NCI-H2171 (cell line): ENCODE measurements at places on chromosomes 3 and 15.
A peak's percentile ranks its signal among the peaks of the same experiment; 100 is the strongest.

- no peak for DNase-seq
Observed at GRCh38 chr15:81491414-81492096, 117.5 kb upstream of the TMC3 start.

- no peak for DNase-seq
Observed at GRCh38 chr15:86840996-86841395, 761.3 kb downstream of the AGBL1 start.

GRCh38 chr15:25903024-25903581 is 40.0 kb upstream of the ATP10A start:
- DNase-seq, result no peak

- DNase-seq, result no peak
Observed at GRCh38 chr15:62469874-62470688, 305.0 kb upstream of the C2CD4B start.

DNA sequence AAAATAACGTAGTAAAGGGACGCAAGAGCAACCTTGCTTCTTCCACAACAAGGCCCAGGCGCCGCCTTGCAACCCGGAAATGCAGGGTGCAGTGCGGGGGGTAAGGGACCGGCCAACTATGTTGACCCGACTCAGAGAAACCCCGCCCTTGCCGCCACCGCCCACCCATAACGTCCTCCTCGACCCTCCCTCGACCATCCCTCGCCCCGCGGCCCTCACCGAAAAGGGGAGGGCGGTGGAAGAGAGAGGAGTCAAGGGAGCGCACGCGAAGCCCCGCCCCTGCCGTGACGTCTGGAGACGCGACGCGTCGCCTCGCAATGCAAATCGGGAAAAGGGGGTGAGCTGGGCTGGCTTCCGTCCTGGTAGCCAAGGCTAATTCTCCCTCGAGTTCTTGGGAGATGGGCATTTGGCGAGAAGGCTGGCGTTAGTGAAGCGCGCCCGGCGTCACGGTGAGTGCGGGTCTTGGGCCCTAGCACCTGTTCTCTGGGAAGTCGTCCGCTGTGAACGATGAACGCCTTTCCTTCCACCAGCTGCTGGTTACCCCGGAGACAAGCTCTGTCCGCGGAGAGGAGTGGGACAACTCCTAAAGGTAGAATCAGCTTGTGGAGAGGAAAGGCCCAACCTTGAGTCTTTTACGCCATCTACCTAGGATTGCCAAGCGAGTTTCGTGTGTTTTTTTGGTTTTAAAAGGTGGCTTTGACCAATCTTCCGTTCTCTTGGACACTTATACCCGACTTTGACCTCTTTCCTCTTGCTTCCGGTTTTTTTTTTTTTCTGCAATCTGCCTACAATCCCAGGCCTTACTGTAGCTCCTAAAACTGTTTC is at the start of gene USP8:
USP8 (plus strand) TSS at position 340 of the 825 bp plus-strand sequence. CDS start 14,669 bp downstream, outside the sequence.
- DNase-seq, result peak; percentile 98

DNA sequence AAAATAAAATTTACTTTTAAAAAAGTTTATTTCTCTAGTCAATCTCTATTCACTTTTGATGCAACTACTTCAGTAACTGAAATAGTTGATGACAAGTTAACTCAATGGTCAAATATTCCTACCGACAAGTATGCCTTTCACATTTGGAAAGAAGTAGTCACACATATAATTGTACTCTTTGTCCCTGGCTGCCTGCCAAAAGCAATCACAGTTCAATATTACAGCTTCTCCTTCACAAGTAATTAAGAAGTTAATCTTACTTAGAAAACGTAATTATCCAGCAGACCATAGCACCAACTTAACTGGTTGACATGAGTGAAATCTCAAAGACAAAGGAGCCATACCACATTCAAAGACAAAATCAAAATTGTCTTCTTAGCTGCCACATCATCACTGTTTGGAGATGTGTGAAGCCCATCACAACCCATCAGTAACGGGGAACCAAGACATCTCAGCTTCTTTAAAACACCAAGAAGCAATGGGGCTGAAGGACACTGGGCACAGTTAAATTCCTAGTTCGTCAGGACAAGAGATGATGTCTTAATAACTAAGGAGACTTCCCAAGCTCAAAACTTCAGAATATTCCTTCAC is 86.1 kb downstream of the PLCH1 start:
- no peak for DNase-seq

GRCh38 chr3:113834983-113835382 is 3.6 kb upstream of the GRAMD1C start:
- DNase-seq, result no peak

- DNase-seq, result no peak
Observed at GRCh38 chr15:84891339-84891738, 6.9 kb downstream of the SLC28A1 start.

DNA sequence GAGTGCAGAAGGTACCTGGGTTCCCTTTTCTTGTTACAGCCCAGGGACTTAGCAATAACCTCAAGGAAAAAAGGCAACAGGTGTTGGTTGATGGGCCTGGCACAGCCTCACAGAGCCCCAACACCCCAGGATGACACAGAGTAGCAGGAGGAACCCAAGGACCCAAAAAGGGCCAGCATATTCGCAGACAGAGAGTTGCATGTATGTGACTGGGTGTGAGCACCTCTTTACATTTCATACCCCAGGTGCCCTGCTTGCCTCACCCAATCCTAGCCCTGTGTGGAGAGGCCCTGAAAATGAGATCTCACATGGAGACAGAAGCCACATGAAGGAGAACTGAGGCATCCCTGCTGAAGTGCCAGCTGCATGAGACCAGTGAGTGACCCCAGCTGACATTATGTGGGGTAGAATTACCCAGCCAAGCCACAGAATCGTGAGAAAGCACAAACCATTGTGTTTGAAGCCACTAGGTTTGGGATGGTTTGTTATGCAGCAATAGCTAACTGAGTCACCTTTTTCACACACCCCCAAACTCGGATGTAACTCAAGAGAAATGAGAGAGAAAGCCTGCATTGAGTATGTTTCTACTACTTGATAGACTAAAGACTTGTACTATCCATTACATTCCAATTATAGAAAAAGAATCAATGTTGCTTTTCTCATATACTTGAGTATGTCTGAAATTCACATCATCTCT is 26.2 kb upstream of the HHATL start:
- no peak for DNase-seq

- DNase-seq, result no peak
Observed at GRCh38 chr15:48774484-48774883, 36.4 kb downstream of the CEP152 start.
